RWPE1 (cell line): ENCODE measurements at places on chromosomes 12 and 14.

DNA sequence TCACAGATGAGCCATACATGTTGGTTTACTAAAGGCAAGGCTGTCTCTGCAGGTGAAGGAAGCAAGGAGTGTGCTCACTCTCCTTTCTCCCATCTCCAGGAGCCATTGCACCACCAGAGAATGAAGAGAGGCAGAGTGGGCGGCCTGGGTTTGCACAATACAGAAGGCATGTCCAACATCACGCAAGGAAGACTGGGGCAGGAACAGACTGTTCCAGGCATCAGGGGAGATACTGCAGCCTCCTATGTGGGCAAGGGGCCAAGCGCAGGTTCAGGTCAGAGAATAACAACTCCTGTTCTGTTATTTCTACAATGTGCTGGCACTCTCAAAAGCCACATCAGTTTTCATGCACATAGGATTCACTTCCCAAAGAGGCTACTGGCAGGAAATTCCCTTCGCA, 1.7 kb upstream of the TMEM229B start:
- DNase-seq, result no peak

DNA sequence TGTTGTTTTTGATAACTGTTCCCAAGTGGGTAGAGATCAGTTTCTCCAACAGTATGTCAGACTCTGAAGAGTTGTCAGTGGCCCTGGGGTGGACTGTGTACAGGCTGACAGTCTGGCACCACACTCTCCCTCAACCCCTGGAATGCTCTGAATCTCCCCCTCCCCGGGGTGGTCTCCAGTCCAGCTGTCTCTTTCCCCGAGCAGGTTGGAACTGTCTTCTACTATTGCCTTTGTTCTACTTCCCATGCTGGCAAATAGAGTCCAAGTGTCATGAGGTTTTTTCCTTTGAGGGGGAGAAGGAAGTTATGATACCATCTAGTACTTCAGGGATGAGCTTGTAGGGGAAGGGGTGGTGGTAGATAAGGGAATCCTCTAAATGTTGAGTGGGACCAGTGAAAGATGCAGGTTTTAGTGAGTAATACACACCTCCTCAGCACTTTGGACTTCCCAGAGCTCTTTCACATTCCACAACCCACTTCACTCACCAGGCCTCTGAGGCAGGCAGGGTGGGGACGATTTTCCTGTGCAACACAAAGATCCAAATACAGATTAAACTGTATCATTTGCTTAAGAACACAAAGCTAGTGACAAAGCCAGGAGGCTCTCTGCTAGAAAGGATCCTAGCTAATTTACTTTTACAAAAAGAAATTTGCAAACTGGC, 170.7 kb upstream of the GZMB start:
- DNase-seq, result no peak

- DNase-seq, result peak; percentile 8
Observed at GRCh38 chr12:115132145-115132544, 448.2 kb upstream of the TBX3 start.

- DNase-seq, result no peak
Observed at GRCh38 chr12:57128519-57129247, 400 bp downstream of the LRP1 start.

GRCh38 chr12:112684742-112685141, 106.8 kb upstream of the RPH3A start:
- no peak for DNase-seq

GRCh38 chr12:82659343-82660207, 27.1 kb upstream of the TMTC2 start:
- DNase-seq, result no peak

- no peak for DNase-seq
Observed at GRCh38 chr12:80814453-80814852, 97.7 kb downstream of the MYF5 start.

- no peak for DNase-seq
Observed at GRCh38 chr12:4331221-4331620, 10.2 kb downstream of the TIGAR start.

DNA sequence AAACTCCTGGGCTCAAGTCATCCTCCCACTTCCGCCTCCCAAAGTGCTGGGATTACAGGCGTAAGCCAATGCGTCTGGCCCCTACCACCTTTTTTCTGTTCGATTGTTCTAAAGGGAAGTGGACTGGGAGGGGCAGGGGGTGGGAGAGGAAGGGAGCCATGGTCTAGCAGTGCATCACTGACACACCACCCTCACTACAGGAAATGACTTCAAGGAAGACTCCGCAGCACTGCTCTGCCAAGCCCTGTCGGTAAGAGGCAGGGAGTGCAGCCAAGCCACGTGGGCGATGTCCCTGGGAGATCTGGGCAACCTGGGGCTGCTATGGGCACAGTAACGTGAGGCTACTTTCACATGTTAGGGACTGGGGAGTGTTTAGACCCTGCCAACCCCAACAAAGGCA, 18.0 kb downstream of the LRRC74A start:
- no peak for DNase-seq

DNA sequence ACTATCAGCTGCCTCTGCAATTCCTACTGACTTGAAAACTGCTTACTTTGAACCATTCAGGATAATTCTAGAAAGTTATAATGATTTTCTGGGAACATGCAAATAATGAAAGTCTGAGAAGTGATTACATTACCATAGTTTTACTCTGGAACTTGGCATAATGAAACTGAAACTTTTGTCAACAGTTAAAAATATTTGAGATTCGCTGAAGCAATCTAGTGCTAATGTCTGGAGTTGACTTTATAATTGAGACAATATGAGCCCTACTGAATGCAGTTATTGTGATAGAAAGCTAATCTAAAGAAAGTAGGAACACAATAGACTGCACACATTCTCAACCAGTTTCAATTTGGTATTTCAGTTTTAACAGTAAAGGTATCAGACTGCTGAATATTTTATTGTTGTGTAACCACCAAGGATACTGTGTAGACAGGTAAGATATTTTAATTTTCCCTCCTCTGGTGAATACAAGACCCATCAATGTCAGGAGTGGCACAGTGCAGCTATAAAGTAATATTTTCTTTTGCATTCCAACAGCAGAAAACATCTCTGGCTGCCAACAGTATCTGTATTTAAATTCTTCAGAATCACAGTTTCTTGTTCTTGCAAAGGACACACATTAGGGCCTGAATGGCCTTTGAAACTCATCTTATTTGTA, 483.5 kb downstream of the ATP23 start:
- no peak for DNase-seq

GRCh38 chr14:24310646-24311604, at the start of gene LTB4R:
LTB4R (plus strand) TSS chr14:24311502; CDS start chr14:24315652, 4,150 bp downstream.
- DNase-seq, result no peak

DNA sequence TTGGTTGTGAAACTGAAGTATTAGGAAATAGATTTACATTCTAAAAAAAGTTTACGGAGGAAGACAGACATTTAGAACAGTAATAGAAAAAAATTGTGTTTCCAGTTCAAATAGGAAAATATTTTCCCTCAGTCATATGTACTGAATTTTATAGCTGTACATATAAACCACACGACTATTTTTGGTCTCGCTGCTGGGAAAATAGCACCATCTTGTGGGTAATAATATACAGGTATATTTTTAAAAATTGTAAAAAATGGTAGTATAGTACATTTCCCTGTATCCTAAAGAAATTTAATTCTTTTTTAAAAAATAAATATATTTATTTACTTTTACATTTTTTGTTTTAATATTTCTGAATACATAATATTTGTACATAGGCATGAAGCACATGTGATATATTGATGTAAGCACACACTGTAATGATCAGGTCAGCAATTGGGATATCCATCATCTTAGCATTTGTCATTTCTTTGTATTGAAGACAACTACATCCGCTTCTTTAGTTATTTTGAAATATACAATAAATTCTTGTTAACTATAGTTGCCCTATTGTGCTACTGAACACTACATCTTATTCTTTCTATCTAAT, 168.6 kb downstream of the ALX1 start:
- DNase-seq, result no peak

- DNase-seq, result no peak
Observed at GRCh38 chr14:75279763-75280290, 1.2 kb downstream of the FOS start.

GRCh38 chr12:55933169-55933798, 2.3 kb downstream of the DGKA start:
- DNase-seq, result peak; percentile 95

- no peak for DNase-seq
Observed at GRCh38 chr14:99250636-99251208, 21.3 kb downstream of the BCL11B start.

- no peak for DNase-seq
Observed at GRCh38 chr14:50892255-50892654, 20.4 kb downstream of the ABHD12B start.

DNA sequence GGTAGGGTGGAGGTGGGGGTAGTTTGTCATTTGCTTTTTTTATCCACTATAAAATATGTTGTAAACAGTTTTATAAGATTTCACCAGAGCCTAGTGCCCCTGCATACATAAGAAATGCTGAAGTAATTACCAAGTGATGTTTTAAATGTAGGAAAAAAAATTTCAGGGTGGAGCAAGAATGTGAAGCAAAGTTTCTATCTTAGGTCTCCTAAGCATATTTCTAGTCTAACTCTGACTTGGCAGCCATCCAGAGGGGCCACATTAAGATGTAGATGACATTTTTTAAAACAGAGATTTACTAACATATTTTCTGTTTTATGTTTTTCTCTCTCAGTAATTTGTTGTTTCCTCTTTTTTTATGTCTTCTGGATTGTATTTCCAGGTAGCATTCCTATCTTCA, 15.8 kb upstream of the KRAS start:
- no peak for DNase-seq

- no peak for DNase-seq
Observed at GRCh38 chr12:5027046-5027821, 16.4 kb upstream of the KCNA5 start.

- no peak for DNase-seq
Observed at GRCh38 chr14:38517426-38517825, 261.5 kb upstream of the CLEC14A start.

DNA sequence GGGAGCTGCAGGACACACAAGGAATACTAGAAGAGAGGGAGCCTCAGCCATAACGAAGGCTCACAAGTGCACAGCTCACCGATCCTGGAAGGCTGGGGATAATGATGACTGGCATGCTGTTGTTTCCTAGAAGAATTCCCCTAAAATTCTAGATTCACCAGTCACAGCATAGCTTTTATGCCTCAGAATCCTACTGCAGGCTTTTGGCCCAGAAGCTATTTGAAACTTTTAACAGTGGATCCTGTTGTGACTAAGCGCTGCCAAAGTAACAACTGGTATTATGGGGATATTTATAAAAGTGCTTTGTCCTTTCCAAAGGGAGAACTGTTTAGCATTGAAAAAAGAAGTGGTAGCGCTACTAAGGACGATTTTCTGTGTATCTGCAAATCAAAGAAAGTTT, 214.1 kb upstream of the PELI2 start:
- DNase-seq, result no peak

DNA sequence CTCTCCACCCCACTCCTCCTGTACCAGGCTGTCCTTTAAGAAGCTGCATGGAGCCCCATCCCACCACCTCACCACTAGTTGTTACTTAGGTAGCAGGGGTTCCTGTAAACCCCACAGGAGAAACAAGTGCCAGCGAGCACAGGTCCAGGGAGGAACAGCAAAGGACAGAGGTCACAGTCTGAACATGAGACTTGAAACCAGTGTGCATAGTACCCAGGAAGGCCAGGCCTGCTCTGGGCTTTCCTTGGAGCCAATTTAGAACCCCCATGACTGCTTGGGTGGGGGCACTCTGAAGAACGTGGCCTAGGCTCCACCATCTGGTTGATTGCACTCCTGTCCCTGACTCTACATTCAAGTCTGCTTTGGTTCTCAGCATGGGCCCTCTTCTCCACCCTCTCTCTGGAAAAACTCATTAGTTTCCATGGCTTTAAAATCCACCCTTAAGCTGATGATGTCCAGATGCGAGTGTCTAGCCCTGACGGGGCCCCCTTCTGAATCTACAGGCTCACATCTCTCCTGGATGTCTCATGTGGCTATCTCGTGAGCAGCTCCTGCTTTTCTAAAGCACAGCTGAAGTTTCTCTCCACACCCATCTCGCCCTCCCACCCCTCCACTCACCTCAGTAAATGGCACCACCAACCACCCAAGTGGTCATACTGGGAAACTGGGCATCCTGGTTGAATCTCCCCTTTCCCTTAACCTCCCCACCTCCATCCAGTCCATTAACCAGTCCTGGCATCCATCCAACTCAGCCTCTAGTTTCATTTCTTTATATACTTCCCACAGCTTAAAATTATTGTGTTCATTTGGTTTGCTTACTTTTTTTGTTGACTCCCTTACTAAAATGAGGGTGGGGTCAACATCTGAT, 8.4 kb downstream of the KRT3 start:
- no peak for DNase-seq

DNA sequence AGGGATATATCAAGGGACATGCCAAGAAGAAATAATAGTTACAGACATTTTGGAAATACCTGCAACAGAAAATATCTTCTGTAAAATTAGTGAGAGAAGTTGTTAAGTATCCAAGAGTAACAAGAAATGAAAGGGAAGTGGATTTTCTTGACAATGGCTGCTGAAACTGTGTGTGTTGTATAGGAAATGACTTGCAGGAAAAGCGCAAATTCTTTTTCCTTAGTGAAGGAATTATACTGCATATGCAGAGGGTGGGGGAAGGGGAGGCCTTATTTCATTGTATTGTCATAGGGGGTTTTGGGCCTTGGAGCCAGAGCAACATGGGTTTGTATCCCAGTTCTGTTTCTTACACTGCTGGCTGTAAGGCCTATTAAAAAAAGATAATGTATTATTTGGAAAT, 84.4 kb upstream of the DDHD1 start:
- no peak for DNase-seq

GRCh38 chr14:38063711-38064320, 143.9 kb upstream of the SSTR1 start:
- DNase-seq, result no peak

GRCh38 chr12:24752763-24753462, 196.0 kb downstream of the BCAT1 start:
- DNase-seq, result no peak

DNA sequence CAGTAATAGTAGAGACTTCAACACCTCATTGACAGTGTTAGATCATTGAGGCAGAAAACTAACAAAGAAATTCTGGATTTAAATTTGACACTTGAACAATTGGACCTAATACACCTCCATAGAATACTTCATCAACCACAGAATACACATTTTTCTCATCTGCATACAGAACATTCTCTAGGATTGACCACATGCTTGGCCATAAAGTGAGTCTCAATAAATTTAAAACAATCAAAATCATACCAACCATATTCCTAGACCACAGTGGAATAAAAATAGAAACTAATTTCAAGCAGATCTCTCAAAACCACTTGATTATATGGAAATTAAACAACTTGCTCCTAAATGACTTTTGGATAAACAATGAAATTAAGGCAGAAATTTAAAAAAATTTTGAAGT, 82.3 kb downstream of the SLC38A4 start:
- DNase-seq, result no peak
